ENCODE measurements at places on chromosomes 1 and 21.

DNA sequence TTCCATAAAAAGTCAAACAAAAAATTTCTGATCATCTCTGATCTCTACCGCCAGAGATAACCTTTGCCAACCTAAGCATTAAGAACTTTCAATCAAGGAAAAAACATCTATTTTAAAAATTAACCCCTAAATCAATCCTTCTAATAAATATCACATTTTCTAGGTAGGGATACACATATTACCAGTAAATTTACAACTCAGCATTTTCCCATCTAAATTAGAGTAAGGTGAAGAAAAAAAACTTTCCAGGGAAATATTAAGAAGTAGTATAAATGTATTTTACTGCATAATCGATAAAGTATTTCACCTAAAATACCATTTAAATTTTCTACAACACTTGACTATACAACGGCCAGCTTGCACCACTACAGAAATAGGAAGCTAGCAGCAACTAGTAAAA is 1.5 kb downstream of the STX6 start:
- DNase-seq = no peak

DNA sequence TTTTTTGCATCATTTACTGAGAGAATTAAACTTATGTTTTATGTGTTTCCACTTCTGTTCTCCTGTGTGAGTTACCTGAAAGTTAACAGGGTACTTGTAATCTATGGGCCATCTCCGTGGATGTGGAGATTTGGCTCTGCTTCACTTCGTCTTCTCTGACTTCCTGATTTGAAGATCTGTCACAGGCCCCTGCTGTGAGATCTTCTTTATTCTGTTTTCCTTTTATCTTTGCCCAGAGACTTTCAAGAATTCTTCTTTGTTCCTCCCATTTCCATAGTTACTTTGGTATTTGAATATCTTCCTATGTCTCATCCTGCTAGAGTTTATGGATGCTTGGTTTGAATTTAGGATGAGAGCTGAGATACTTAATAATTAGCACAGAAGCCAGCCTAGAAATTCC is 35.4 kb upstream of the PKN2 start:
- no peak for DNase-seq

DNA sequence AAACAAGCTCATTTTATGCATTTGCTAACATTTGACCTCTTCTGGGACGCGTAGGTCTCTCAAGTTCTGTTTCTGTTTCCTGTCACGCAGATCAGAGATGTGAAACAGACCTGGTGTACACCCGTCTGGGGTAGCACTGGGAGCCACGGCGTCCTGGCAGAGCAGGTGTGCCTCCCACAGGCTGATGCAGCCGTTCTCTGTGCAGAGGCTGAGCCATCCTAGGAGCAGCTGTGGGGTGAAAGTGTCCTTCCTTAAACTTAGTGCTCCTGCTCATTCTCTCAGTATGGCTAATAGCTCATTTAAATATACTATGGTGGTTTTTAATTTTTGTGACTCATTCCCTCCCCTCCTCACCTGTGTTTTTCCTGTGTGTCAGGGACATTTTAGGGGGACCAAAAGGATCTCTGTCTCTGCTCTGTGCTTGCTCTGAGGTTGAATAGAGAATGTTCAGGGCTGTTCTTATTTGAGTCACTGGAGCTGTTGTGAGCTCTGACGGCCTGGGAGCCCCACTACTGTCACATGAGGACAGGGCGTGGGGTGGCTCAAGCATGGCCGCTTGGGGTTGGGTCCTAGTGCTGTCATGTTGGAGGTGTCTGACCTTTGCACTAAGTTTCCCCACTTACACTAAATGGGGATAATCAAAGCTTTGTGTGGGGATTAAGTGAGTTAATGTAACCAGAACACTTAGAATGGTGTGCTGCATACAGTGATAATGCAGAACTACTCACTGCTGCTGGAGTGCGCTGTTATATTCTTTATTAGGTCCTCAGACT is 43.0 kb downstream of the GALNT2 start:
- peak; percentile 56 for DNase-seq

GRCh38 chr1:168372861-168373371 is 92.2 kb downstream of the TBX19 start:
- DNase-seq = no peak

DNA sequence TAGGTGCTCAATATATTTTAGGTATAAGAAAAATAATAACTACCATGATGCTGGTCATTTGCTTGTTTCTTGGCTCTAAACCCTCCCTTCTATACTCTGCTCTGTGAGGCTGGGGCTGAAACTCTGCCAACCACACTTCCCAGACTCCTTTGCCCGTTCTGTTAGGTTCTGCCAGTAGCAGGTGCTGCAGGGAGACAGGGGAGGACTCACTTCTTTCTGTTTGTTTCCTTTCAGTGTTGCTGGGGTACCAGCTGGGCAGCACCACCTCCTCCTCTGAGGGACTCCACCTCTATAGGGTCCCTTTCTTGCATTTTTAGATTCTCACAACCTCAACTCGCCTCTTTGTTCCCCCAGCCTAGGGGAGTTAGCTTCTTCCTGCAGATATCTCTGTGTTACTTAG is 17.0 kb upstream of the SH2D2A start:
- DNase-seq = no peak

DNA sequence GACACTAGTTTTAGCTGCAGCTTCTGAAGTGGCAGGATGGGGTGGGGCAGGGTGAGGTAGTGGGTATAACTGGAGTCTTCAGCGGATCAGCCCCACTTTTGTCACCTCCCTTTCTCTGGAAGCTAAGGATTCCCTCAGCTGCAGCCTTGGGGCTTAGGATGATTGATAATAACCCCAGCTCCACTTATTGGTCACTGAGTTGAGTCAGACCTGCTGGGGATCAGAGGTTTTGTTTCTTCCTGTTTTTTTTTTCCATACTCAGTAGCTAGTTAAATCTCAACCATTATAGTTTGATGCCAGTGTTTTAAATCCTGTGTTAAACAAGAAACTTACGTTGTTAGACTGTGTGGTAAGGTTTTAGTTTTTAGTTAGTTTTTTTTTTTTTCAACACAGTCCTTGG is 57.2 kb downstream of the LAMC1 start:
- DNase-seq = no peak

GRCh38 chr1:179151908-179152682 is 70.2 kb downstream of the TOR3A start:
- no peak for DNase-seq

Measured in activated B cell treated with CpG ODN at 0.5 μM for 24 hours (primary cell).